ENCODE measurements at places on chromosomes 5 and 9. TPM values are rescaled to one million over a fixed set of nuclear protein-coding genes. Genes with fewer than 3 reads are reported as not detected.

SLC4A9 gene
- polyA plus RNA-seq, result not detected

GHR gene
- polyA plus RNA-seq, result not detected

SERF1A gene
- 0.52 TPM for polyA plus RNA-seq

GPX3 gene
- 0.96 TPM for polyA plus RNA-seq

DNA sequence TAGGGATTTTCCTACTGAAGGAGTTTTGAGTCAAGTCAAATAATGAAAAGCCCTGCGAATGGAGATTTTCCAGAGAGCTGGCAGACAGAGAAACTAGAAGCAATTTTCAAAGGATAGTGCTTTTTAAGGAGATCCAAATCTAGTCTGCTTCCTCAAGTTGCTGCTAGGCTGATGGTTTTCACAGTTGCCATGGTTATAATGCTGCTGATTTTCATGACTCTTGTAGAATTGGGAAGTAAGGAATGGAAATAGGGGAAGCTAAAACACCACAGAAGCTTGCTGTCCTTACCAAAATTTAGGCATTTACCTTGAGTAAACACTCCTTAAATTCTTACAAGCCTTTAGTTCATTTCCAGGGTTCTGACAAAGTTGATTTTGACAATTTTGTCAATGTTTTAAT is 30.1 kb upstream of the HAPLN1 start:
- H3K36me3 ChIP-seq, result no peaks in the 10 kb centered on the region
- no peak overlapping the region for H3K4me3 ChIP-seq
- H3K4me1 ChIP-seq, result no peaks in the 10 kb centered on the region
- no peak overlapping the region for H3K27ac ChIP-seq

DNA sequence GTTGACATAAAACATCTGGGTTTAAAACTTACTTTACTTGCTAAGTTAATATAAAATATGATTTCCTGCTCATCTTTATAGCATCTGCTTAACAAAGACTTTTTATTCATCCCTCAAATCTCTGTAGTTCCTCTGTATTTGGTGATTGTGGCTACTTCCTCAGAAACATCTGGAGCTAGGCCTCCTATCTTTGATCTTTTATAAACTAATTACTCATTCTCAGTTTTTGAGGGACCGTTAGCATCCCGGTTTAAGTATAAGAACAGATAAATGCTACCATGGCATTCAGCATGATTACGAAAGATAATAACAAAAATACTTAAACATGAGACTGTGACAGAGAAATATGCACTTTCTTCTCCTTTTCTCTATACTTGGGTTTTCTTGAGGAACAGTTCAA is 85.3 kb downstream of the SLC38A9 start:
- H3K27me3 ChIP-seq, result no peaks in the 10 kb centered on the region
- H3K36me3 ChIP-seq, result peaks cover 15% of the 10 kb centered on the region
- DNase-seq, result no peak
- no peak overlapping the region for H3K27ac ChIP-seq
- no peak overlapping the region for H3K4me3 ChIP-seq
- no peaks in the 10 kb centered on the region for H3K4me1 ChIP-seq

- DNase-seq, result no peak
- H3K27ac ChIP-seq, result no peak overlapping the region
Observed at GRCh38 chr5:99788482-99788881, 746.7 kb upstream of the FAM174A start.

- no peak overlapping the region for H3K4me3 ChIP-seq
- peaks cover 9% of the 10 kb centered on the region for H3K27me3 ChIP-seq
Observed at GRCh38 chr5:38426490-38426889, 130.0 kb downstream of the LIFR start.

GRCh38 chr9:36864491-36865410 is 169.3 kb downstream of the PAX5 start:
- peaks cover 10% of the 10 kb centered on the region for H3K27me3 ChIP-seq
- no peak for DNase-seq
- no peak overlapping the region for H3K4me3 ChIP-seq
- H3K36me3 ChIP-seq, result no peaks in the 10 kb centered on the region
- no peaks in the 10 kb centered on the region for H3K4me1 ChIP-seq
- no peak overlapping the region for H3K27ac ChIP-seq

Measured in immature natural killer cell (primary cell).